ENCODE measurements at places on chromosomes 4 and X.

DNA sequence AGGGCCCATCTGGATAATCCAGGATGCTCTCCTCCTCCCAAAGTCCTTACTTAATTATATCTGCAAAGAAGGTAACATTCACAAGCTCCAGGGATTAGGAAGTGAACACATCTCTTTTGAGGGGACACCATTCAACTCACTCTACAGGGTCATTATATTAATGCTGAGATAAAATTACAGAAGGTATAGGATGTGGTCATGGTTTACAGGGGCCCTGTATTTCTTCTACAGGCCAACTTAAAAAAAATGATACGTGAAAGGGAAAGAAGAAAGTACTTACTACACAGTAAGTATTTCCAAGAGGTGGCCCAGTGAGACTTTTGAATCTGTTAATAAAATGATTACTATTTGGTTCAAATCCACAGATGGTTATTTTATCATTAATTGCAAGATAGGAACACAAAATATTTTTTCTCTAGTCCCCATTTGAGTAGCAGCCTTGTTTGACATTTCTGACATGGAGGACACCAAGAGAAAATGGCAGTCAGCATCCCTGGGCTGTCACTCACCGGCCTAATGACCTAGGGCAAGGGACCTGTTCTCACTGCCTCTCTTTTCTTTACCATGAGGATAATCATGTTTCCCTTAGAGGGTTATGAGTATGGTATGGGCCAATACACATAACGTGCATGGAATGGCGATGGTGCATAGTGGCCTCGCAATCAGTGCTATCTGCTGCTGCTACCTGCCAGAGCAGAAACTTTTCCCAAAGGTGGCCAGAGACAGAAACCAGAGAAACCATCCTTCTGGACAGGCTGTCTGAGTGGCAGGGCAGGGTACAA, 140.5 kb downstream of the PTTG2 start:
- DNase-seq, result no peak

- DNase-seq, result no peak
Observed at GRCh38 chrX:123277821-123278220, 93.7 kb downstream of the GRIA3 start.

DNA sequence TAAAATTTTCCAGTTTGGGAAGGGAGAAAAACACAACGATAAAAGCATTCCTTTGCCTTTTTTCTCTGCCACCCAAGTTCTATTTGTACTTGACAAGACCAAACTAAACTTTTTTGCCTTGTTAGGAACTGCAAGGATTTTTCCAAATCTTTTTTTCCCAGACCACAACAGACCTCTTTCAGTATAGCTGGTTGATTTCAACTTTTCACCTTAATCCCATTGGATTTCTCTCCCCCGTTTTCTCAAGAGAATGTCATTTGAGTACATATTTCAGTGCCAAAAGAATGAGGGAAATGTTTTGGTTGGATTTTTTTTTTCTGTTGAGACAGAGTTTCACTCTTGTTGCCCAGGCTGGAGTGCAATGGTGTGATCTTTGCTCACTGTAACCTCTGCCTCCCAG, 18.5 kb upstream of the SGMS2 start:
- no peak for DNase-seq

GRCh38 chr4:3481783-3482393, 18.8 kb downstream of the DOK7 start:
- DNase-seq, result no peak

- DNase-seq, result no peak
Observed at GRCh38 chrX:18886005-18886343, 97.9 kb downstream of the PHKA2 start.

GRCh38 chr4:7715271-7716009, 224.2 kb downstream of the AFAP1 start:
- no peak for DNase-seq

- DNase-seq, result no peak
Observed at GRCh38 chrX:66008328-66008970, 31.4 kb downstream of the VSIG4 start.

GRCh38 chr4:66097218-66097617, 426.9 kb upstream of the EPHA5 start:
- DNase-seq, result no peak

DNA sequence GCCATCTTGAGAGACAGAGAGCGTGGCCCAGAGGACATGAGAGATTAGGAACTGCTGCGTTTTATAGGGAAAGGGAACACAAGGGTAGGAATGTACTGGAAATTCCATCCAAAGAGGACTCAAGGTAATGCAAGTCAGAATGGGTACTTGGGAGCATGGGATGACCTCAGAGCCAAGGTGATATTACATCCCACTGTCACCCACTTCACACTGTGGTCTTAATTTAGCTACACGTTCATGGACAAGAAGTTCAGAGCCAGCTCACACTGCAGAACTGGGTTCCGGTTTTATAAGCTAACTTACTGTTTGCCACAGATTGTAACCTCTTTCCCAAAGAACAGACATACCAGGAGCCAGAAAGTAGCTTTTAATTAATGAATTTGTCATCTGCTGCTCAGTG, 244.7 kb downstream of the CBR4 start:
- no peak for DNase-seq

- no peak for DNase-seq
Observed at GRCh38 chr4:54741202-54741601, 83.4 kb downstream of the KIT start.

- no peak for DNase-seq
Observed at GRCh38 chrX:38178396-38178795, 42.3 kb downstream of the SRPX start.

- peak; percentile 82 for DNase-seq
Observed at GRCh38 chr4:93199492-93199891, 629.1 kb upstream of the ATOH1 start.

- peak; percentile 80 for DNase-seq
Observed at GRCh38 chrX:1661048-1661921, 46.4 kb downstream of the ASMT start.

GRCh38 chr4:61630548-61630947, 430.4 kb downstream of the ADGRL3 start:
- no peak for DNase-seq

- no peak for DNase-seq
Observed at GRCh38 chr4:182869697-182870096, 47.5 kb downstream of the DCTD start.

GRCh38 chr4:139735381-139736273, 70.0 kb downstream of the MGST2 start:
- no peak for DNase-seq

DNA sequence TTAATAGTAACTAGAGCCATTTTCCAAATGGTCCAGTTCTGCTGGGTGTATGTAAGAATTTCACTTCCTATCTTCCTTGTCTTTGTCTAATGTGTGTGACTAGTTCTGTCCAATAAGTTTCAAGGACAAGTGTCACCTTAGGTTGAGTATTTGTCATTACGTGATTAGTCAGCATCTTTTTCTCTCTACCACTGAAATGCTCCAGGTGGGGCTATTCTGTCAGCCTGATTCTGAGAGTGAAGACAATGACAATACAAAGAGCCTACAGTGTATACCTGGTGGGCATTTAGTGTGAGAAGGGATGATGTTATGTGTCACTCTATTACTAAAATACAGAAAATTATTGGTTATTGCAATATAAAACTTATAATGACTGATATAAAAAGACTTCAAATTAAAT, 876.3 kb downstream of the C4orf33 start:
- DNase-seq, result peak; percentile 23

DNA sequence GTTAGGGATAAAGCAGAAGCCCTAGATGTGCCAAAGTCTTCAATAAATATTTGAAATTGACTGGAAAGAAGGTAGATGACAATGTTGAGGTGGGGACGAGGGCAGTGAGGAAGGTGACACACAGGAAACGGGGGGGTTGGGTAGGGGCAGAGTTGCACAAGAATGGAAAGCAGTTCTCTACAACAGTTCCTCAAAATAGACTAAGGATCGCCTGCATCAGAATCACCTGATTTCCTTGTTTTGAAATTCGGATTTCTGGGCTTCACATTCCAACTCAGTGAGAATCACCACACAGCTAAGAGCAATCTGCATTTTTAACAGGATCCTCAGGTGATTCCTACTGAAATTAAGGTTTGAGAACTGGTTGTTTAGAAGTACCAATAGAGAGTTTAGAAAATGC, 70.6 kb downstream of the ARFIP1 start:
- peak; percentile 90 for DNase-seq

GRCh38 chrX:24934279-24934678, 81.5 kb downstream of the ARX start:
- no peak for DNase-seq

Data from iPS DF 19.7 (cell line).